ENCODE measurements at places on chromosomes 5 and 9. TPM values are rescaled to one million over a fixed set of nuclear protein-coding genes. Genes with fewer than 3 reads are reported as not detected.

DNA sequence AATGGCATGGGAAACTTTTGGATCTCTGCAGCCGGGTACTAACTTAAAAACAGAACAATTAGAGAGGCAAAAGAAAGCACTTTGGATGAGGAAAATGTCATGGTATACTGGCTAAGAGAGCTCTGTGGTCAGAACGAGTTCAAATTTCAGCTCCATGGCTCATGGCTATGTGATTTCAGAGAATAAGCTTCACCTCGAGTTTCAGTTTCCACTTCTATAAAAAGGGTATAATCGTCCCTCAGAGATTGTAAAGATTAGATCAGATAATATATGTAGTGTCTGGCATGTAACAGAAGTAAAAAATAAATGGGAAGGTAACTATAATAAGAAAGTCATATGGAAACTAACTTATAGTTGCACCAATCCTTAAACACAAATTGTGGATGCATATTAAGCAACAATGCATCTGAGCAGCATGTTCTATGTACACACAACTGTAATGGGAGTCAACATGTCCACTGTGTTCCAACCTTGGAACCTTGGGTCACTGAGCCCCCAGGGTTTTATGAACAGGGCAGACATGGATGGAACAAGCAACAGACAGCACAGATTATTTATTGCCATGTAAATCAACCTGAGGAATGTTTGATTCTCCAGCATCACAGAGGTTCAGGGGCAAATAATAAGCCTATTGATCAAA, 145.4 kb downstream of the MAPKAP1 start:
- no peak for DNase-seq

- DNase-seq, result peak; percentile 38
Observed at GRCh38 chr9:16864649-16865434, 5.6 kb downstream of the BNC2 start.

- DNase-seq, result no peak
Observed at GRCh38 chr5:147015405-147015804, 136.8 kb upstream of the PPP2R2B start.

DNA sequence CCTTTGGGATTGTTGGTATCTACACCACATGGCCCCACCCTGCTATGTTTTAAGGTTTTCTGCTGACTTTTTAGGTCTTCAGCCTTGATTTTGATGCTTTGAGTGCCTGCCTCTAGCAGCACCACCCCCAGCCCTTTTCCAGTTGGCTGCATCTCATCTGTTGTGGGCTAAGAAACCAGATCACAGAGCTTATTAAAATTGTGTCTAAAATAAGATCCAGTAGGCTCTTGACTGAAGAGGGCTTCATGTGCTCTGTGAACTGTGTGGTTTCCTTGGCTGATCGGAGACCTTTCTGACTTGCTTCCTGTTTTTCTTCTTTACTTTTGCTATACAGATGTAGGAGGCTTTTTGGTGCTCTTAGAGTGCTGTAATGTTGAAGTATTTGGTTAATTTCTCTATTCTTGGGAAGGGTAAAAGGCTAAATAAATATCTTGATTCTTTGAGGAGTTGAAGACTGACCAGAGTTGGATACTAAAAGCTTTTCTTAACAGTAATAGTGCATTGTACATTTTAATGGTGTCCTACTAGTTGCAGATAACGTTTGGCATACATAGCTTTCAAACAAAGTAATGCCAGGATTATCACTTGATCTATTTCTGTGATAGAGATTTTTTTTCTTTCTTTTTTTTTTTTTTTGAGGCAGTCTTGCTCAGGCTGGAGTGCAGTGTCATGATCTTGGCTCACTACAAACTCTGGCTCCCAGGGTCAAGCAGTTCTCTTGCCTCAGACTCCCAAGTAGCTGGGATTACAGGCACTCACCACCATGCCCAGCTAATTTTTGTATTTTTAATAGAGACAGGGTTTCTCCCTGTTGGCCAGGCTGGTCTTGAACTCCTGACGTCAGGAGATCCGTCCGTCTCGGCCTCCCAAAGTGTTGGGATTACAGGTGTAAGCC, 4.5 kb downstream of the UBE2D2 start:
- no peak for DNase-seq

Gene AK6
- 40.0 TPM for polyA plus RNA-seq

GRCh38 chr5:133827011-133827410, 141.4 kb downstream of the C5orf15 start:
- DNase-seq, result no peak

DNA sequence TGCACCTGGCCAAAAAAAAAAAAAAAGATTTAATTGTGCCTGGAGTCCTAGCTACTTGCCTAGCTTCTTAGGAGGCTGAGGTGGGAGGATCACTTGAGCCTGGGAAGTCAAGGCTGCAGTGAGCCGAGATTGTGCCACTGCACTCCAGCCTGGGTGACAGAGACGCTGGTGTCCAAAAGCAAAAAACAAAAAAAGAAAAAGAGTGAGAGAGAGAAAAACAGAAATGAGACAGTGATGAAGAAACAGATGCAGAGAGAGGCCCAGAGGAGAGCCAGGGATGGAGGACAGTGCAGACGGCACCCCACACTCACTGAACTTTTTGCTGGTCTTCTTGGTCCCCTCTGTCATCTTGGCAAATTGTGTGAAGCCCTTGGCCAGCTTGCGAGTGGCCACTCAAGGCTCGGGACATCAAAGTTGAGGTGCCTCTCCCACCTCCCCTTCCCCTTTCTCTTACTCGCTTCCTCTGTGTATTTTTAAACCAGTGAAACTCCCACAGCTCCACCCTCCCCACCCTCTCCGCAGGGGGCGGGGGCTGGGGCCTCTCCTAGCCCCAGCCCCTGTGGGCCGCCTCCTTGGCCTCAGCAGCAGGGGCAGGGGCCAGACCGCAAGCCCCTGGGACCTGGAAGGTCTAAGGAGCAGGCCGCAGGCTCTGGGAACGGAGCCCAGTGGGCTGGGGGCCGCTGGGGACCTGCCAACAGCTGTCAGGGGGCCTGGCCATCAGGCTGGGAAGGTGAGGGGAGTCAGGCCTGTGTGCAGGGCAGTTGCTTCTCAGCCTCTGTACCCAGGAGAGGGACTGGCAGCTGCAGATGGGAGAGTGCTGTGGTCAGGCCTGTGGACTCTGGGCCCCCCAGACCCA, at the start of gene SH2D3C:
Gene SH2D3C, minus strand, starts transcription at position 387 of the 856 bp plus-strand sequence. Its CDS starts 39 bp downstream, at position 348.
- DNase-seq, result no peak

DNA sequence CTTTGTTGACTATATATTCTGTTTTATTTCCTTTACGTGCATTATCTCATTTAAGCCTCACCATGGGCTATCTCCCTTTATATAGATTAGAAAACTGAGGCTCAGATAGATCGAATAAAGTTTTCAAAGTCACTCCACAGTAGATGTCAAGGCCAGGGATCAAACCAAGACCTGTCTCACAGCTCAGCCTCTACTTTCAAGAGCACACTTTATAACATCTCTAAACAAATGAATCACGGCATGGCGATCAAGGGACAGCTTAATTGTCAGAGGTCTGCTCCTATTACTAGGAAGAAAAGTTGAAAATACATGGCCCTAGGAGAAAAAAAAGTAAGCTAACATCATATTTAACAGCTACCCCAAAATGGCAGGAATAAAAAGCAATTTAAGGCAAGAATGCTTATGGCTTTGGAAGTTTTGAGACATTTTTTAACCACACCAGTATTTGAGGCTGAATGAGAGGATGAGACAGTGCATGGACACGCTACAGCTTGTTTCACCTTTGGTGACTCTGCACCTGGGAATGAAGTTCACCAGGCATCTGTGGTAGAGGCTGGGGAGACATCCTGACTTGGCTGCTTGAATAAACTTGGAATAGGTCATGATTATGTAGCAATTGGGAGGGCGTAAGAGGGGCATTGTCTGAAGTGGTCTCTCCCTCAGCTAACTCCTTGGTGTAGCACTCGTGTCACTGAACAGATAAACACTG, 486.8 kb upstream of the WWC1 start:
- no peak for DNase-seq

GRCh38 chr9:122191584-122191983, 31.9 kb downstream of the MORN5 start:
- DNase-seq, result no peak

- no peak for DNase-seq
Observed at GRCh38 chr5:14428302-14429081, 153.1 kb upstream of the OTULINL start.

DNA sequence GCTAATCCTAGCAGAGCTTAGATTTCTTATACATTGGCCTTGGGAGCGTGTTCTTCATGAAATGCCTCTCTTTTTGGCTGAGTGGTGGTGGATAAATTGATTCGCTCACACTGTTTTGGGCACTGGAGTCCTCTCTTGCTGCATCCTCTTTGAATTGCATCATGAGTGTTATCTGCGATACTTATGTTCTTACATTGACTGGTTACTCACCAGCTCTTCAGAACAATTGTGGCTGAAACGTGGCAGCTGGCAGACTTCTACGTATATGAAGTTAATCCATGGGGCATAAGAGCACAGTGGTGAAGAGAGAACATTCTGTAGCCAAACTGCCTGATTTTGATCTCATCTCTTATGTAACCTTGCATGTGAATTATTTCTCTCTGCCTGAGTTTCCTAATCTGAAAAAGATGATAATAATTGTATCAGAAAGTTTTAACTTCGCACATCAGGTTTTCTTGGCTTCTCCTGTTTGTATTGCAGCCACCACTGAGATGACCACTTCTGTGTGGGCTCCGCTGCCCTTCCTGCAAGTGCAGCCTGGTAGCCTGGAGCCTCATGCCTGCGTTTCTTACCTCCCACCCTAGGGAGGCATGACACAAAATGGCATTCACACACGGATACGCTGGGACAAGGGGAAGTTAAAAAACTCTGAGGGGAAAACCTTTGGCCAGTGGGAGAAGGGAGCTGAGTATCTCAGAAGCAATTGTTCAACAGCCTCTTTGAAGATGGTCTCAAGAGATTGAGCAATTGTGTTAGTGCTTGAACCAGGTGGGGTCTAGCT, 295.2 kb downstream of the ARHGAP26 start:
- DNase-seq, result no peak

DNA sequence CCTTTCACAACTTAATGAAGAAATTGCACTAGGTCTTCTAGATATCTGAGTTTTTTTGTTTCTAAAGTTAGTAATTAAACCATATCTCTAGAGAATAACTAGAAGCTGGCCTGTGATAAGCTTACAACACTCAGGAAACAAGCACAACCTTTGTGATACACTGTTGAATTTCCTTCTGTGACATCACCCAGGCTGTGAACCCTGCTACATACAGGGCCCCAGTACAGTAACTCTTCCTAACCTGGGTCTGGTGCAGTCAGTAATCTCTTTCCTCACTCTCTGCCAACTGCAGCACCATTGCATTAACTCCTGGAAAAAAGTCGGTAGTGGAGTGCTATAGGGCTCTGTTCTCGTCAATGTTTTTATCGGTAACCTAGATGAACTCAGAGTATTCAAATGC, 10.6 kb upstream of the IGFBPL1 start:
- DNase-seq, result no peak

DNA sequence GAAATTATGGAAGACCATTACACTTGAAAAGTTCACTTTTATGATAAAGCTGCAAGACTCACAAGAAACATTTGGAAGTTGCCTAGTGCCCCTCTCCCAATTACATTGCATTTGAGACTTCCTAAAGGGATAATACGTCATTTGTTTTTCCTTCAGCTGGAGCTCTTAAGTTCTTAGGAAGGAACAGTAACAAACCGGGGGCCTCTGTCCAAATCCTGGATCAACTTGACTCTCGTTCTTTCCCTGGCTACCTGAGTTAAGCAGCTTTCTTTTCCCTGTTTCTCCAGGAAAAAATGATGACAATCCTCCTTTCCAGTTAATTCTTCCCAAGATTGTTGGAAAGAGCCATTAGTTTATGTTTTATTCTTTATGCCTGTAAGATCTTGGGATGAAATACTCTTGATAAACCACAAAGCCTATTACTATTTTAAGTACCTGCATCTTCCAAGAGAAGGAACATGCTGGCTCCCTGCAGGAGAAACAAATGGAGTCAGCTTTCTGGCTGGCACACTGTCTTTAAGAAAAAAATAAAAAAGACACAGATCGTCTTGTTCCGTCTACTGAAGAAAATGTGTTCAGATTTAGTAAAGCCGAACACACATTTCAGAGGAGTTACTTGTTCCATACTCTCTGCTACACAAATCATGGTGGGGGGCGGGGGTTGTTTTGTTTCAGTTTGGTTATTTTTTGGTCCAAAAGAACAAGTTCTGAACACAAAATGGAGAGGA, 297.9 kb downstream of the EFNA5 start:
- peak; percentile 43 for DNase-seq

GRCh38 chr5:117624201-117624600, 1049.6 kb upstream of the SEMA6A start:
- no peak for DNase-seq

Gene CCL27
- 0.32 TPM for polyA plus RNA-seq

Gene PDGFRB
- 153 TPM for polyA plus RNA-seq

DNA sequence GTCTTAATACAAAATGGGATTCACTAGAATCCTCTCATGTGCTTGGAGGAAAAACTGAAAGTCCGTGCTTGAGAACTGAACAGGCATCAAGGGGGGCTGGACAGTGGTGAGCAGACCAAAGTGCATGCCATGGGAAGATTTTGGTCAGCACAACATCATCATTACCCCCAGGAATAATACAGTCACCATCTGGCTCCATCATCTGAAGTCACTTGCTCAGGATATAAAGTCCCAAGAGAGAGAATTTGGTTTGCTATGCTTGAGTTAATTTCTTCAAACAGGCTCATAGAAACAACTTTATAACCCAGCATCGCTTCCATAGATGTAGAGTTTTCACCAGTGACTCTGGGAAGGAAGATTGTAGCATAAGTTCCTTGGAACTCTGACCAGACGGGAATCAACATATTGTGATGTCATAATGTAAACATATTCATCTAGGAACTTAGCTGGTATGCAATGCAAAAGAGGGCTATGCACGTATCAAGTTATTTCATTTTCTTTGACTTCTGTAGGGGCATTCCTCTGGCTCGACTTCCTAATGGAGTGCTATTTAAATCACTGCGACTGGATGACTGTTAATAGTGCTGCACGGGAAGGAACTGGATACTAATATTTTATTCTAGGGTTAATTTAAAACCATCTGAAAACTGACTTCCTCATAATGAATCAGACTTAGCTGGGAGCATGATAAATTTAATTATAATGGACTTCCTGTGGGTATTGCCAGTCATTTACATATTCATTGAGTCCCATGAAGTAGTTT, 145.2 kb downstream of the MTRR start:
- DNase-seq, result peak; percentile 4

GRCh38 chr5:111144352-111144930, 52.3 kb downstream of the WDR36 start:
- DNase-seq, result no peak

DNA sequence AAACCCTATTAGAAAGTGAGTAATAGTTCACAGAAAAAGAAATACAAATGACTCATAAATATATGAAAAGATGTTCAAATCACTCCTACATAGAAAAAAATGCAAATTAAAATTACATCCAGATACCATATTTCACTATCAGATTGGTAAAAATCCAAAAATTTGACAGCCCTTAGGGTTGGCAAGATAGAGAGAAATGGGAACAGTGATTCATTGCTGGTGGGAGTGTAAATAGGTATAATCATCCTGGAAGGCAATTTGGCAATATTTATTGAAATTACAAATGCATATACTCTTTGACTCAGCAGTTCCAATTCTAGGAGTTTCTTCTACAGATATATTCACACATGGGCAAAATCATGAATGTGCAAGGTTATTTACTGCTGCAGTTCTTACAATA, 273.5 kb downstream of the NR2F1-AS1 start:
- no peak for DNase-seq

- DNase-seq, result no peak
Observed at GRCh38 chr5:176985516-176985915, 21.1 kb downstream of the UIMC1 start.

GRCh38 chr5:136328097-136328496, 37.2 kb downstream of the TRPC7 start:
- DNase-seq, result no peak

GRCh38 chr9:130027533-130028365, 15.2 kb downstream of the FNBP1 start:
- no peak for DNase-seq

Measured in muscle of arm (tissue), 14 donors.